ENCODE measurements at places on chromosomes 16 and 17.

GRCh38 chr16:79713609-79714309 is 113.2 kb upstream of the MAF start:
- DNase-seq, result no peak

DNA sequence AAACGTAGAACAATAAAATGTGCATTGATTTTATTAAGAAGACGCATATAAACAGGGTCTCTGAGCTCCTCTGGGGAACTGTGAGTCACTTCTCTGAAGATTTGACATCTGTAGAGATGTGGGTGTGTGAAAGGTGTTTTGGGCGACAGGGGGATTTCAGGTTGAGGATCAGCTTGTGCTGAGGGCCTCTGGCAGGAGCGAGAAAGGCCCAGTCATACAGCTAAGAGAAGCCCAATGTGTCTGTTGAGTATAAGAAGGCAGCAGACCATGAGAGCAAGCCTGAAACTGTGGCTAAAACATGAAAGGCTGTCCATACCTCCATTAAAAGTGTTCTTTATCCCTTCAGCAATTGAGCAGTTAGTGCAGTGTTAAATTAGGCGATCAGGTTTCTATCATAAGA is 406.5 kb upstream of the MON1B start:
- DNase-seq, result no peak

DNA sequence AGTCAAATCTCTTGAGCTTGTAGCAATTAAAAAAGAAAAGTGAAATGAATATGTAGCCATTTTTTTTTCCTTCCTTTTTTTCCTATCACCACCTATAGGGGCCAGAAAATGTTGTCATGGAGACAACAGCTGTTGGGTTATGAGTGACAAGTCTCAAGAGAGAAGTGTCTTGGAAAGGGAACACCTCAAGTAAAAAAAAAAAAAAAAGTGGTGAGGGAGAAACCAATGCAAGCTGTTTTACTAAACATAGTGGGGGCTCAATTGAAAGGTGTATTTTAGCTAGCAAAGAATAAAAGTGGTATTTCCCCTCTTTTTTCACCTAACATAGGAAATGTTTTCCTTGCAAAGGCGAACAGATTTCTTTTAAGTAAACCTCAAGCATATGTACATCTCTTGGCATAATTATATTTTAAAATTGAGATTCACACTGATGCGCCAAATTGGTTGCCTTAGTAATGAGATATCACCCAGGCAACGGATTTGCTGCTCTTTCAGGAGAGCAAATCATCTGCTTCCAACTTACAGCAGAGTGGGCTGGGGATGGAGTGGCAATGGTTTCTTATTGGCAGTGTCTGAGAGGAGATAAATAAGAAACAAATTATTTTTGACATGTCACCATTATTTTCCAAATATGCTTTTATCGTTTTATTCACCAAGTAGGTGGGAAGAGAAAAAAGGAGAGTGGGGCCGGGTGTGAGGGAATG is 183.6 kb downstream of the MYO1D start:
- DNase-seq, result no peak

- DNase-seq, result peak; percentile 70
These were observed 46.5 kb downstream of the SRCIN1 start for GRCh38 chr17:38559051-38559879.

DNA sequence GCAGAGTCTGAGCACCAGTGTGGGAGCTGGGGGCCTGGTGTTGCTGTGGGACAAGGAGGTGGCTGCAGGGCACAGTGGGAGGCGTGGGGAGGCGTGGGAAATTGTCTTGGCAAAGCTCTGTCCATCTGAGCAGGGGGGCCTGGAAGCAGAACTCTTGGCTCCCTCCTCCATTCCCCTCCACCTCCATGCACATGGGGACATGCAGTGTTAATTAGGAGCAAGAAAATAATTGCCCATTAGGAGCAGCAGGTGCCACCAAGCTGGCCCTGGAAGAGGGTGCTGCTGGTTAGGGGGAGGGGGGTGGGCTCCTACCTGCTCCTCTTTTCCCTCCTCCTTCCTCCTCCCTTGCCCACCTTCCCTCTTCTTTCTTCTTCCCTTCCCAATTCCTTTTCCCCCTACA is 4.5 kb downstream of the TTYH2 start:
- DNase-seq, result no peak

GRCh38 chr17:13869331-13869940 is 199.9 kb upstream of the COX10 start:
- no peak for DNase-seq

DNA sequence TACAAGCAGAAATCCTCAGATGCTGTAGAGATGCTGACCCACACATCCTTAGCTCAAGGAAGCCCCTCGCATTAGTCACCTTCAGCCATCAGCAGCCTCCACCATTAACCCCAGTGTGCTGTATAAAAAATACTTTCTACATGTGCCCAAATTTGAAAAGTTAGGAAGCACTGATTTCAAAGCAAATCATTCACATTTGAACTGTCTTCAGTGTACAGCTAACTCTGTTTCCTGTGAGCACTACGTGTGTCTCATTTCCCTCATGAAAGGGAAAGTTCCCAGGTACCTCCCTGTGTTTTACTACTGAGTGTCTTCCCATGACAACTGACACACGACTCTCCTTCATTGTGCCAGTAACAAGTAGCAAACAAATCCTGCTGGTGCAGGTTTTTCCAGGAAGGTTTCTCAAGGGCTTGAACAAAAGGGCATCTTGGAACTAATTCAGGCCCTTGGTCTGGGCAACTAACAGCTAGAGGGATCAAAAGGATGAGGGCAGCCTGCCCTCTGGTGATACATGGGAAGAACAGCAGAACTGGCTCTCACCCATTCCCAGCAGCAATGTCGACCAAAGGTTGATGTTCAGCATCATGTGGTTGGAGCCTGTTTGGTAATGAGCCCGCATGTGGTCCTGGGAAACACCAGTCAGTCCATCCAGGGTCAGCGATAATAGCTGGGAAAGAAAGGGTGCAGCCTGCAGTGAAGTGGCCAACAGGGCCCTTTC is 4.0 kb downstream of the SLC35B1 start:
- no peak for DNase-seq

DNA sequence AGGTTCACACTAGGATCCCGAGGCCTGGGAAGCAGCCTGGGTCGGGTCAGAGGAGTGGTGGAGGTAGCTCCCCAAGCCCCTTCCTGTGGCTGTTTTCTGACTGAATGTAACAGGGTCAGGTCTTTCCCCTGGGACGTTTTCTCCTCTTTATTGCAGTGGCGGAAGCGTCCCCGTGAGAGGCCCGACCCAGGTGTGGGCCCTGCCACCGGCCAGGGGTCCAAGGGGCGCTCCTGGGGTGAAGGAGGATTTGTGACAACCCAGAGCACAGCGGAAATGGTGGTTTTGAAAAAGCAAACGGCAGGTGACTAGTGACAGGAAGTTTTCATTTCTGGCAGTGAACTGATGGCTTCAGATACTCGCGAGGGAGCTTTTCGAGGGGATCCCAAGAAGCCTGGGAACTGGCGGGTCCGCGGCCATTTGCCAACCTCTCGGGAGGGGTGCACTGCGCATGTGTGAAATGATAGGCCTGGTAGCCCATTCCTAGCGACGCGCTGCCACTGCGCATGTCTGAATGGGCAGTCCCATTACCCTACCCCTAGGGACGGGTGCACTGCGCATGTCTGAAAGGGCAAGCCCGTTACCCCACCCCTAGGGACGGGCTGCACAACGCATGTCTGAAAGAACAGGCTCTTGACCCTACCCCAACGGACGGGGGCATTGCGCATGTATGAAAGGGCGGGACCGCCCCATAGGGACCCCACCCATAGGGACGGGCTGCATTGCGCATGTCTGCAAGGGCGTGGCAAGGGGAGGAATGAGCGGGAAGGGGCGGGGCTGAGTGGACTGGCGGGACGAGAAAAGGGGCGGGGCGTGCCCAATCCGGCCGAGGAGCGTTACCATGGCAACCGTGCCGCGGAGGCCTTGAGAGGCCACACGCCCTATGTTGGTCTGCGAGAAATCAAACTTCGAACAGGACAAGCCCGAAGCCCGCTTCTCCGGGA is 1747.9 kb downstream of the TP53TG3F start:
- no peak for DNase-seq

- DNase-seq, result no peak
These were observed 290.2 kb upstream of the IRX3 start for GRCh38 chr16:54576785-54577184.

- no peak for DNase-seq
These were observed 3.3 kb downstream of the CFAP20 start for GRCh38 chr16:58125781-58126335.

DNA sequence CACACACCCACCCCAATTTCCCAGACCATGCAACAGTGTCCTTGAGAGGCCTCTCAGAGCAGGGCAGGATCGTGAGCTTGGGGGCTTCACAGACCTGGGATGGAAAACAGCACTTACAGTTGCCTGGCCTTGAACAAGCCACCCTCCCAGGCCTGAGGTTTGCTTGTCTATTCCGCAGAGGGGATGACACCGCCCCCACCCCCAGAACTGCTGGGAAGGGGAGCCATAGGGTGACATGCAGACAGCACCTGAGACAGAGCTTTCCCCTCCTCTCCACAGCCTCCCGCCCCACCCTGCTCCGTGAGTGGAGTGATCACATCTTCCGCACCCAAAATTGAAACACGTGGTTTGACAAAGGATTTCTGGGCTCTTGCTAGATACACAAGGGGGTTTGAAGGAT is 131.5 kb upstream of the TNRC6C start:
- no peak for DNase-seq

DNA sequence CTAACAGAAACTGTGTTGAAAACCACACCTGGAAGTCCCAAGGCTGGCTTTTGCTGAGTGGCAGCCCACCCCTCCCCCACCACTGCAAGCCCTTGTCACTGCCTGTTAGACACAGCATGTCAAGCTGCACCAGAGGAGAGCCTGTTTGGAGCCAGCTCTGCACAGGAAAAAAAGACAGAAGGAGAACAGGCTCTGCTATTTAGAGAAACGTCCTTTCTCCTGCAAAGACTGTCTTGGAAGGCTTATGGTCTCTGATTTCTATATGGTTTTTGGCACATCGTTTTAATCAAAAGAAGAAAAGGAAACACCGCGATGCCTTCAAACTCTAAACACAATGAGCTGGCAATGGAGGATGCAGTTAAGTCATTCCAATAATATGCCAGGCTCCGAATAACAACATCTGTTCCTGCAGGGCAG is 275.5 kb downstream of the MAP2K4 start:
- no peak for DNase-seq

- no peak for DNase-seq
These were observed 136.9 kb downstream of the MAP2K6 start for GRCh38 chr17:69551212-69552010.

GRCh38 chr16:69481901-69482341 is 57.5 kb downstream of the CYB5B start:
- DNase-seq, result no peak

- DNase-seq, result no peak
These were observed 15.7 kb downstream of the SLC52A1 start for GRCh38 chr17:5019475-5019956.

DNA sequence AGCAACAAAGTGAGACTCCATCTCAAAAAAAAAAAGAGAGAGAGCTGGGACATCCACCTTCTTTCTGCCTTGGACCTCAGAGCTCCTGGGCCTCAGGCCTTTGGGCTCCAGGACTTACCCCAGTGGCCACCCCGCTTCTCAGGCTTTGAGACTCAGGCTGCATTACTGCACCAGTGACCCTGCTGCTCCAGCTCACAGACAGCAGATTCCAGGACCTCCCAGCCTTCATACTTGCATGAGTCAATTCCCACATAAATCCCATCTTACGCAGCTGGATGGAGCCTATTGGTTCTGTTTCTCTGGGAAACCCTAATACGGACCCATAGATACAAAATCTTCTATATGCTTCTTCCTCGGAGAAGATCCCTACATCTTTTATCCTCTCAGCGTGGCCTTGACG is 2.1 kb upstream of the CEP295NL start:
- no peak for DNase-seq

- DNase-seq, result no peak
These were observed 575.8 kb downstream of the TOX3 start for GRCh38 chr16:51971184-51971583.

DNA sequence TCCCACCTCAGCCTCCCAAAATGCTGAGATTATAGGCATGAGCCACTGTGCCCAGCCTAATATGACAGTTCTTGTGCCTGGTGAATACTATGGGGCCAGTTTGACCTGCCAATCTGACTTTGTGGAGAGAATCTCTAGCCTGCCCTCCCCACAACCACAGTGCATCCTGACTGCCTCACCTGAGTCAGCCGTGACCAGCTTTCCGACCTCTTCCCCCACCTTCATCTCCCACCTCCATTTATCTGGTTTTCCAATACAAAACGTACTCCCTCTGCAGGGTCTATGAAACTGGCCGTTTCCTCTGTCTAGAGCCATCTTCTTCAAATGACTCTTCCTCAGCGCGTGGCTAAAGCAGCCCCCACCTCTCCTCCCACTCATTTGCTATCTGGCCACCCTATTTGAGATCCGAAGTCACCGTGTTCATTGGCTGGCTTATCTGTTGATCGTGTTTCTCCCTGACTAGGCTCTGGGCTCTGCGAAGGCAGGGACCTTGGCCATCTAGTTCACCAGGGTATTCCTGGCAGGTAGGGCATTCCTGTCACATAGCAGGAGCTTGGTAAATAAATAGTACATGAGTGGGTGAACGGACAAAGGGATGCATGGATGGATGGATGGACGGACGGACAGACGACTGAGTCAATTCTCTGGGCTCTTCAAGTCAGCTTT is 22.3 kb upstream of the PLLP start:
- DNase-seq, result no peak

DNA sequence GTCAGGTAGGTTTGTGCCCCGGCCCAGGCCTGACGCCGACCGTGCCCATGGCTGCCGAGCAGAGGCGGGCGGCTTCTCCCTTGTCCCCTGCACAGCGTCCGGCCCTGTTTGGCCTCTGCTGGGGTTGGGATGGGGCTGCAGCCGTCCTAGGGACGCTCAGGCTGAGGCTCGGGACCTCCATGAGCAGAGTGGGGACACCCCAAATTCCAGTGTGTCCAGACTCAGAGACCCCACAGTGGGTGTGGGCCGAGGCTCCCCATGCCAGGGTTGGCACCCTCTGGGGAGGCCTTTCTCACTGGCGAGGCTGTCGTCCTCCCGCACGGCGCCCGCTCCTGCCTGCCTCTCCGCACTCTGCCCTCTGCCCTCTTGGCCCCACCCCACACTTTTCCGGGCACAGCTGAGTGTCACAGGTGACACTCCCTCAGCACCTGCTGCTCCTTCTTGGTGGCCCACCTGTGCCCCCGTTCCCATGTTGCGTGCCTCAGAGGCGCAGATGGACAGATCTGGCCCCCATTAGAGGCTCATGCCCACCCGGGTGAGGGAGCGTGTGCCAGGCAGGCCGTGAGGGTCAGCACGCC is 16.1 kb downstream of the TRAF7 start:
- DNase-seq, result no peak

- no peak for DNase-seq
These were observed 117.7 kb upstream of the CIBAR2 start for GRCh38 chr16:85229869-85230462.

DNA sequence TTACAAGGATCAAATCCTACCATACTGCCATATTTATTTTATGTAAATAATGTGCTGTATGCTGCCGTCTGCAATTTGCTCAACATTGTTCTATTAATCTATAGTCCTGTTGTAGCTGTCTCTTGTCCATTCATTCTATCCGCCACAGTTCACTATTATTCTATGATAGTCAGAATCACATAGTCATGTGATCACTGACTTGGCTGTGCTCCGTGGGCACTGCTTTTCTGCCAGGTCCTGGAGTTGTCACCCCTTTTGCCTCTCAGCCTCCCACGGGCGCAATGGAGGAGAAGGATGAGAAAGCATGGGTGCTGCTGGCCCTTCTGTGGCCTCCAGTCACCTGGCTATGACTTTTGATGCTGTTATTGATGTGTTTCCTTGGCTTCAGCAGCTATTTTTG is 37.3 kb upstream of the ANKFY1 start:
- DNase-seq, result no peak

GRCh38 chr17:50668838-50669581 is 34.3 kb downstream of the ABCC3 start:
- no peak for DNase-seq

Data from stimulated activated CD4-positive, alpha-beta T cell treated with anti-CD3 and anti-CD28 coated beads, Interleukin-15, amount 100 ng/mL, for 48 hours (primary cell).